Fibroblast of skin of back (primary cell): ENCODE measurements at places on chromosomes 5 and 9.

- DNase-seq = no peak
These were observed 41.0 kb upstream of the SLC12A7 start for GRCh38 chr5:1152771-1153282.

DNA sequence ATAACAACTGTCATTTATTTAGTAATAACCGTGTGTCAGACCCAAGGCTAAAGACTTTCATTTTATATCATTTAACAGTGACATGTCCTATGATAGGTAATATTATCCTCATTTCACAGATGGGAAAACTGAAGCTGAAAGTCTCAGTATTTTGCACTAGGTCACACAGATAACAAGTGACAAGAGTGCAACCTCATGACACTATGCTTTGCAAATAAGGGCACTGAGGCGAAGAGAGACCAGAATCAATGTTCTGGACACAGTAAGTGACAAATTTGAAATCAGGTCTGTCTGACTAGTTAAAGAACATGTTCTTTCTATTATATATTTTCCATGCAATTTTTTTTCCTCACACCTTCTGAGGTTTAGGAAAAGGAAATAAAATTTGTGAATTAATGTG lies 585.7 kb downstream of the LRRC70 start:
- DNase-seq = no peak

DNA sequence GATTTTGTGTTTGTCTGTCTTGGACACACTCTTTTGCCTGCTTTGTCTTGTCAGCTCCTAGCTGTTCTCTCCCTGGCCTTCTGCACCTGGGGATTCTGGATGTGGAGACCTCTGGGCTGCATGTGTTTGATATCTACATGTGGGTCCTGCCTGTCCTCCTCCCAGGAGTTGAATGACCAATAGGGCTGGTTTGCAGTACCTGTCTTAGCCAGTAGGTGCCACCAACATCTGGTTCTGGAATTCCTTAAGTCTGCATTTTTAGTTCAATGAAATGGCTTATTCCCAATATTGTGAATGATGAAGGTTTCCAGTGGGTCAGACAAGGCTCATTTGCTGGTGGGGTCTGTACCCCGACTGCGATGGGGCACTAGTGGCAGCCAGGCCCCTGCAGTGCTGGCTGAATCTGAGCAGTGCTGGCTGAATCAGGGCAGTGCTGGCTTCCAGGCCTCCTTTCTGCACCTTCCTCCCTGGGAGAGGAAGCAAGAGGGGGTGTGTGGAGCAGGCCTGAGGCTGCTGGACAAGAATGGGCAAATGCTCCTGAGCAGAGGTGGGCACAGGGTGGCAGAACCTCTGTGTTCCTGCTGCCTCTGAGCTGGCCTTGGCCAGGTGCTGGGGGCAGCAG lies 73.3 kb downstream of the RXRA start:
- peak; percentile 43 for DNase-seq

GRCh38 chr9:37215381-37215780 lies 95.0 kb downstream of the ZCCHC7 start:
- DNase-seq = no peak

- DNase-seq = no peak
These were observed 616.3 kb upstream of the KLF4 start for GRCh38 chr9:108105885-108106284.

GRCh38 chr9:71783120-71783523 lies 14.8 kb upstream of the CEMIP2 start:
- DNase-seq = peak; percentile 59

DNA sequence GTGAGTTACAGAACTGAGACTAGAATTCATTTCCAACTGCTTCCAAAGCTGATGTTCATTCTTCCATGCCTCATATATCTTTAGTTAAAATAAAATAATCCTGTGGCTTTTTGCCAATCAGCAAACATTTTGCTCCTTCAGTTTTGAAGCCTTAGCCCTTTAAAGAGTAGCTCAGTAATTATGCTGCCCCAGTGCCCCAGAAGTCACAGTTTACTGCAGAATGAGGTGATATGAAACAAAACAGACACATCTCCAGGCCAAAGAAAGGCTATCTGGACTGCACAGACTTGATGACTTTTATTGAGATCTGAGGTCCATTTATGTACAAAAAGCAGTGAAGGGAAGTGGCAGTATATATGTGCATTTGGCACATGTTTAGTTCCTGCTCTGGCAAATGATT lies 285.8 kb upstream of the ZNF462 start:
- no peak for DNase-seq

DNA sequence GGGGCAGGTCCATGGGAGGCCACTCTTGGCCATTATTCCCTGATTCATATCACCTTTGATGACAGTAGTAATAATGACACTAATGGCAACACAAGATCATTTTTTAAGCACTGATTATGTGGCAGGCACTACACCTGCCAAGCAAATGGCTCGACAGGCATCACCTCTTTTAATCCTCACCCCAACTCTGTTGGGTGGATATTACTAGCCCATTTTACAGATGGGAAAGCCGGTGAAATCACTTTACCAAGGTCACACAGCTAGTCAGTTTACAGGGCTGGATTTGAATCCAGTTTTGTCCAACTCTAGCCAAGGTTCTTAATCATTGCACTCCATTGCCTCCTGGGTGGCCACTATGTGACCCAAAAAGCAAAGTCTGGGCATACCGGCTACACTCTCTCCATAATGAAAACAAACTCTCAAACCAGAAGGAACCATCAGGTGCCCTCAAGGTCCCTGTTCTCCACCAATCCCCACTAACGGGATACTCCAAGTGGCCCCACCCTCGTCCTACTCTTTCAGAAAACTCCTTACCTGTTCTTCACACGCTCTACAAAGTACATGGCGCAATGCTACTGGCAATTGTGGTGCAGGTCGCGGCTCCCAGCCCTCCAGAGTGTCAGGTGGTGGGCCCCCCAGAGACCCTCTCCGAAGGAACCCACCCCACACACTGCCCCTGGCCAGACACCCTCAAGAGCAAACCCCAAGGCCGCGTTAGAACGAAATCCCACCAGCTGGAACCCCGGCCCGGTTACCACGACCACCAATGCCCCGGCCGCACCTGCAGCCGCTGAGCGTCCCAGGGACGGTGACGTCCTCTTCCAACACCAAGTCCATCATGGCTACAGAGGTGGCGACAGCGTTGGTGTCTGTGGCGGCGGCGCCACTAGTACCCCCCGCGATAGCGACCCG lies 572 bp downstream of the CDK5RAP2 start:
- DNase-seq = peak; percentile 5

- DNase-seq = no peak
These were observed 27.9 kb upstream of the LPCAT1 start for GRCh38 chr5:1551426-1552301.

- no peak for DNase-seq
These were observed 112.1 kb downstream of the IRX2 start for GRCh38 chr5:2639425-2639824.

- no peak for DNase-seq
These were observed 120.5 kb downstream of the MARCHF3 start for GRCh38 chr5:126909856-126910255.

GRCh38 chr9:29685531-29685930 lies 2112.2 kb upstream of the C9orf72 start:
- DNase-seq = no peak

GRCh38 chr9:135732569-135733257 lies 30.7 kb downstream of the KCNT1 start:
- DNase-seq = no peak

DNA sequence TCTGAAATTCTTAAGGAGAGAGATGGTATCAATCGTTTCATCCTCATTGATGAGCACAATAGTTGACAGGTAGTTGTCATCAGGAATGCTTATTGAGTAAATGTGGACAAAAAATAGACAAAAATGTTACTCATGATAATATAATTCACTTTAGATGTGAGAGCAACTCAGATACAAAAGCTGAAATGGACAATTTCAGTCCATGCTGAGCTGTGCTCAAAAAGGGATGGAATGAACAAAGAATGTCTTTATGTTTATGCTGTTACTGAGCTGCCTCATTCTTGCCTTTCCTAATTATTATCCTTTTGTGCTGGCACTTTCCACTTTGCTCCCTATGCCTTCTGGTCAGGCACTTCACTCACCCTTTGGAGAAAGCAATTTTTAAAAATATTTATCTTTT lies 49.5 kb downstream of the JAKMIP2 start:
- DNase-seq = no peak

GRCh38 chr5:104218200-104218599 lies 655.6 kb upstream of the NUDT12 start:
- no peak for DNase-seq

DNA sequence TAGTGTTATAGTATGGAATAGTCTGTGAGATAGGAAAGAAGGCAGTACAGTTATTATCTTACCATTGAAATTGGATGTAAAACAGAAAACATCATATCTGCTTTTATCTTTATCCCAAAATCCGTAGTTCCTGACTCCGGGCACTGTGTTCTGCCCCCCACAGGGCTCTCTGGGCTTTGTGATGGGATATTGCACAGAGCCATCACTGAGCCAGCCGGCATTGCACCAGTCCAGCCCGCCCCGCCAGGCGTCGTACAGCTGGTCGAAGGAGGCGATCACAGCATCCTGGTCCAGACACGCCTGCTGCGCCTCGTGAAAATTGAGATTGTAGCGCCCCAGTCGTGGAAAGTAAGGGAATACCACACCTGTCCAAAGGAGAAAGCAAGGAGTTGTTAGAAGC lies 76.4 kb downstream of the HAPLN1 start:
- DNase-seq = no peak

DNA sequence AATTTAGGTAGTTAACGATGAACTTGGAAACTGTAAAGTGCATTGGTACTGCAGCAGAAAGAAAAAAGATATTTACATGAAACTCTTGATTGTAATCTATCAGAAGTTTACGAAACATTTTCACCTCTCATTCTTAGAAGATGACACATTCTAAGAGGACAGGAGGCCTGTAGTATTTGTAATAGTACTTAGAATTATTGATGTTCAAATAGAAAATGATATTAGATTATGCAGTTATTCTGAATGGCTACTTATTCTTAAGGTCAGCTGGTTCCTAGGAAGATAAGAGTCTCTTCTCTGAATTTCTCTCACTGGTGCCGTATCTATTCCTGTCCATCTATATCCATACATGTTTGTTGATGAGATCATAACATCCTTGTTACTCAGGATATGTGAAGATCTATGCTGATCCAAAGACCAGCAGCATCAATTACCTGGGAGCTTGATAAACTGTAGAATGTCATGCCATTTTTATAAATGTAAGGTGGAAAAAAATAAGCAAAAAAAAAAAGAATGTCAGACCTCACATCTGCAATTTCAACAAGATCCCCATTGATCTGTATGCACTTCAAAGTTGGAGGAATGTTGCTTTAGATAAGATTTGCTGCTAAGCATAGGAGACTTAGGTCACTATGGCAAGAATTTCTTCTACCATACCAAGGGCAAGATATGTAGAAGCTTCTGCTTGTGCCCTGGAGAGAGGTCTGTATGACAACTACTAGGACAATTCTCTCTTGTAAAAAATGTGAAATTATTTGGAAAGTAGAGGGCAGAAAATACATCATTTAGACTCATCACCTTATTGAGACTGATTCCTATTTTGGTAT lies 42.4 kb upstream of the RICTOR start:
- no peak for DNase-seq

DNA sequence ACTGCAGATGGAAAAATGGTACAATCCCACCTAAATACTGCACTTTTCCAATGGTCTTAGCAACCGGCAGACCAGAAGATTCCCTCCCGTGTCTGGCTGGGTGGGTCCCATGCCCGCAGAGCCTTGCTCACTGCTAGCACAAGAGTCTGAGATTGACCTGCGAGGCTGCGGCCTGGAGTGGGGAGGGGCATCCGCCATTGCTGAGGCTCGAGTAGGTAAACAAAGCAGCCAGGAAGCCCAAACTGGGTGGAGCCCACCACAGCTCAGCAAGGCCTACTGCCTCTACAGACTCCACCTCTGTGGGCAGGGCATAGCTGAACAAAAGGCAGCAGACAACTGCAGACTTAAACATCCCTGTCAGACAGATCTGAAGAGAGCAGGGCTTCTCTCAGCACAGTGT lies 221.6 kb upstream of the CTNND2 start:
- DNase-seq = no peak

DNA sequence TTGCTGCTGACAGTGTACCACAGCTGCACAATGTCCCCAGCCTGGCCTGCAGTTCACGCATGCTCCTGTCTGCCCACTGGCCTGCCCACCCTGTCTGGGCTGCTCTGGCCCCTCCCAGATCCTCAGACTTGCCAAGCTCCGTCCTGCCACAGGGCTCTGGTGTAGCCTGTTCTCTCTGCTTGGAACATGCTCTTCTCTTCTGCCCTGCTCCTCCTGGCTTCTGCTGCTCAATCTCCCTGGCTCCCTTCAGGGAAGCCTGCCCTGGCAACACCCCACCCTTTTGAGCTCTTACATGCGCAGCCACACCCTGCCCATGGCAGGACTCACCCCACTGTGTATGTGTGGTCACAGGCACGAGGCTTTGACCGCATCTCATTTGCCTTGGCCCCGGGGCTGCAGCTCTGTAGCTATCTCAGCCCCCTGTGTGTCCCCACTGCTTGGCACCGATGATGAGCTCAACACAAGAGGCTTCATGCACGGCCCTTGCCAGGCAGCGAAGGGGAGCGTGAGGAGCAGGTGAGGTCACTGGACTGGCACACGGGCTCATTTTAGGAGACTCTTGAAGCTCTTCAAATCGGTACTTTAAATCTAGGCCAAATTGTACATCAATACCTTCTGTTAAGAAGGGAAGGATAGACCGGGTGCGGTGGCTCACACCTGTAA lies 20.4 kb upstream of the BRD3 start:
- no peak for DNase-seq

- DNase-seq = peak; percentile 92
These were observed 473.2 kb downstream of the ENC1 start for GRCh38 chr5:74167206-74167929.

DNA sequence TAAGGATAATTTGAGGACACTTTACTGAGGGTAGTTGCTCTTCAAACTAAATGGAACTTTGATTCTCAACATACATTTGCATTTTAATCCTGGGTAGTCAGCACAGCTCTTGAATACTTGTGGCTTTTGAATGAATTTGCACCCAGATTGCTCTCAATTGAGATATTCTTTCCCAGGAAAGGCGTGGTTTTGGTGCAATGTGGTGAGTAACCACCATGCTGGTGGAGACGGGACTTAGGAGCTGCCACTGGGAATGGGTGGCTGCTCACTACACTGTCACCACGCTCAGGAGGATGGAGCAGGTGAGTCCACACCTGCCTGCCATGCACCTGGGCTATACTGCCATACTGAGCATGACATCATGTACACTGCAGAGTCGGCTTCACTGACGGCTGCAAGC lies 99.2 kb downstream of the IRX1 start:
- peak; percentile 89 for DNase-seq

- DNase-seq = no peak
These were observed 83.1 kb downstream of the FER start for GRCh38 chr5:108830705-108831276.

GRCh38 chr5:133700251-133700650 lies 87.9 kb upstream of the FSTL4 start:
- no peak for DNase-seq

- DNase-seq = no peak
These were observed 7.4 kb downstream of the KIF12 start for GRCh38 chr9:114091711-114092110.
